ENCODE measurements at places on chromosomes 7 and 10.

GRCh38 chr10:83691791-83692596 is 447.3 kb upstream of the GHITM start:
- no peak for DNase-seq

- no peak for DNase-seq
Observed at GRCh38 chr7:33792547-33793105, 112.7 kb upstream of the BMPER start.

GRCh38 chr7:34080513-34080912 is 175.2 kb downstream of the BMPER start:
- DNase-seq, result no peak

GRCh38 chr7:29847496-29847895 is 41.2 kb downstream of the WIPF3 start:
- DNase-seq, result no peak

- no peak for DNase-seq
Observed at GRCh38 chr7:82275342-82275741, 168.2 kb downstream of the CACNA2D1 start.
